Coronary artery (tissue), 2 donors: ENCODE measurements at places on chromosomes 16 and 17.

DNA sequence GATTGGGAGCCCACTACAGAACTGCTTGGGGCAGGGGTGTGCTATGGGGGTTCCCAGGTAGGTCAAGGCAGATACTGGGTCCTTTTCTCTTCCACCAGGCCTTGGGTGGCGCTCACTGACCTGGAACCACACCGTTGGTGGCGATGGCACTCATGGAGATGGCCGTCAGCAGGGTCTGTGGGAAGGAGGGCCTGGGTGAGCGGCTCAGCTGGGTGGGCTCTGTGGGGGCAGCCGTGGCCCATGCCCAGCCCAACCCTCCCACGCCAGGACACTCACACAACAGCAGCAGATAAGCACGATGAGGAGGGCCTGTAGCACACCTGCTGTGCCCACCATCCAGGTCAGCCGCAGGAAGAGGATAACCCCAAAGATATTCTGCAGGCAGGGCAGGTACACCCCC lies 10.8 kb downstream of the SLC12A4 start:
- no peak for DNase-seq

DNA sequence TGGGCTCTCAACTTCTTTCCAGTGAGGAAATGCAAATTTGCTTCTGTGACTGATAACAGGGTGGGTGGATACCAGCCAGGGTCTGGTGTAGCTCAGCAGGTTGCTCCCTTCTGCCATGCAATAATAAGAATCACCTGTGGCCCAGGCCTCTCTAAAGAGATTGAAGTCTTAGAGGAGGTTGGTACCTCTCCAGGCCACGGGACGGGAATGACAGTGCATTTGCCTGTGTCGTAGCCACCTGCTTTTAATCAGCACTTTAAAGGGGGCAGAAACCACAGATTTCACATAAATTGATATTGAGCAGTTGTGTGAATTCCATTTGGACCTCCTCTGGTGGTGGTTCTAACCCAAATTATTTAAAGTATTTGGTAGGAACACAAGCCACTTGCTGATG lies 246.9 kb downstream of the PRKCA start:
- DNase-seq, result no peak

GRCh38 chr17:80220736-80221215 lies 549 bp downstream of the SLC26A11 start:
- no peak for DNase-seq

- no peak for DNase-seq
Observed at GRCh38 chr17:42116705-42117396, 4.3 kb downstream of the KAT2A start.

DNA sequence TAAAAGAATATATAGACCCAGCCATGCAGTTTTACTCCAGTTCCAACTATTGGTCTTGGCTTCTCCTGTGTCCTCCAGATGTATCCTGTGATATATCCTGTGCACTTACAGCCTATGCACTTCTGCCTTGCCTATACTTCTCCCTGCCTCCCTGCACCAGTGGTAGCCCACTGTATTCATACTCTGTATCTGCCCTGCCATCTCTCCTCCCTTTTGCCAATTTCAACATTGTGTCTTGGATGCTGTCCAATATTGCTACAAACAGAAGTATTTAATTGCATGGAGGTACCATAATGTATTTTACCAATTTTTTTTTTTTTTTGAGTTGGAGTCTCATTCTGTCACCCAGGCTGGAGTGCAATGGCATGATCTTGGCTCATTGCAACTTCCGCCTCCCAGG lies 242.7 kb downstream of the HAPSTR1 start:
- DNase-seq, result no peak

DNA sequence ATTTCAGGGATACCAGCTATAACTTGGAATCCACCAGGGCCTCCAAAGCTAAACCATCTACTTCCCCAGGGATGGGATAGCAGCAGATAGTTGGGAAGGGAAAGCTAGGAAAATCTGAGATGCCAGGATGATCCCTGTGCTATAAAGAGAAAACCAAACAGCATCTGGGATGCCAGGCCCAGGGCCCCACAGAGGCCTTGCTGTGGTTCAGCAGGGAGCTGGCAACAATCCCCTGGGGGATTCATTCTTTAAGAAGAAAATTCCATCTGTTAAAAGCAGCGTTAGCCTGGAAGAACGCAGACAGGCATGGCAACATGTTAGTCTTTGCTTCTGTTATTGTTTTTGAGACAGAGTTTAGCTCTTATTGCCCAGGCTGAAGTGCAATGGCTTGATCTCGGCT lies 16.6 kb downstream of the MYO18A start:
- no peak for DNase-seq
